ENCODE measurements at places on chromosomes 7 and 10. TPM values are rescaled to one million over a fixed set of nuclear protein-coding genes. Genes with fewer than 3 reads are reported as not detected.

Gene EEPD1
- total RNA-seq, result 12.5 TPM

Gene CREB3L2
- total RNA-seq, result 33.4 TPM

Gene DYDC2
- total RNA-seq, result not detected

Gene EN2
- total RNA-seq, result not detected

Gene NPFFR1
- total RNA-seq, result under 0.01 TPM

Gene PTN
- 13.8 TPM for total RNA-seq

Gene ITIH2
- not detected for total RNA-seq

Gene FOXI2
- total RNA-seq, result not detected

Gene CPN1
- total RNA-seq, result not detected

Gene AKR1C8
- not detected for total RNA-seq

Gene GBX1
- not detected for total RNA-seq
